ENCODE measurements at places on chromosomes 11 and 22.

GRCh38 chr11:129435499-129436245 lies 60.0 kb downstream of the BARX2 start:
- no peak for DNase-seq

GRCh38 chr22:46446799-46447198 lies 90.6 kb downstream of the CELSR1 start:
- peak; percentile 40 for DNase-seq

- DNase-seq, result no peak
Observed at GRCh38 chr11:67564230-67564629, 19.4 kb upstream of the GSTP1 start.

DNA sequence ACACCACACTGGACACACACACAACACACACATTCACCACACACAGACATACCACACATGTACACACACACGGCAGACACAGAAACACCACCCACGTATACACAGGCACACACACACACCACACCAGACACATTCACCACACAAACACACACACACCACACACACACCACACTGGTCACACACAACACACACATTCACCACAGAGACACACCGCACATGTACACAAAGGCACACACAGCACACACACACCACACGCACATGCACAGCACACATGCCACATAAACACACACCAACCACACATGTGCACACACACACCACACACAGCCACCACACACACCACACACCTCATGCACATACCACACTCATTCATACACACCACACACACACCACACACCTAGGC lies 84.2 kb upstream of the PRR5 start:
- DNase-seq, result no peak

DNA sequence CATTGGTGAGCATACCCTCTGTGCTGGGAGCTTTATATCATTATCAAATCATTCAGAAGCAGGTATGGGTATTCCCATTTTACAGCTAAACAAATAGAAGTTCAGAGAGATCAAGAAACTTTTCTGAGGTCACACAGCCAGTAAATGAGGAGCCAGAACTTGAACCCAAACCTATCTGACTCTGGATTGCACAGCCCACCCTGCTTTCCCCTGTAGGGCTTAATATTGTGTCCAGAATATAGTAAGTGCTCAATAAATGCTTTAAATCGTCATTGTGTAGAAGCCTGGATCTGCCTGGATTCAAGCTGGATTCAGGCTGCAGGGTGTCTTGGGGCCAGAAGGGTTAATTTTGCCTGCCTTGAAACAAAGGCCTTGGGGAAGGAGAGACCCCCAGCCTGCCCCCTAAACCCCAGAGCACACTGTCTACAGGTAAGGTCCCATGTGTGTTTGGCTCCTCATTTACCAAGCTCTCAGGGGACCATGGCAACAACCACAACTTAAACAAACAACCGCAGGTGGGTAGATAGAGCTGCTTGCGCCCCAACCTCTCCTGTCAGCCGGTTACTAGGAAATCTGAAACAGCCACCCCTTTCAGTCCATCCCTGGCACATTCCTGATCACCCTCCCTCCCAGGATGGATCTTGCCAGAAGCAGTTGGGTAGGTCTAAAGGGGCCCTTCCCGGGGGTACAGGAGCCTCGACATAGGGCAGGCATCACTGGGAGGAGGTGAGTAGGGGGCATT lies 3.0 kb upstream of the SEC14L3 start:
- peak; percentile 62 for DNase-seq

- no peak for DNase-seq
Observed at GRCh38 chr11:34219279-34219678, 113.8 kb downstream of the NAT10 start.

DNA sequence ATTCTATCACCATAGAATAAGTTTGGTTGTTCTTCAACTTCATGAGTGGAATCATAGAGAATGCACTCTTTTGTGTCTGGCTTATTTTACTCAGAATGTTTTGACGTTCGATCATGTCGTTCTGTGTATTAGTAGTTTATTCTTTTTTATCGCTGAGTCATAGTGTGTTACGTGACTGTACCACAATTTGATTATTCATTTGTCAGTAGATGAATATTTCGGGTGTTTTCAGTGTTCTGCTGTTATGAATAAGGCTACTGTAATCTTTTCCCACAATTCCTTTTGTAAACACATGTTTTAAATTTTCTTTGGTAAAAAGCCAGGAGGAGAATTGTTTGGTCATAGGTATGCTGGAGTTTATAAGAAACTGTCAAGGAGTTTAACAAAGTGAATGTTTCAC lies 279.9 kb upstream of the B3GAT1 start:
- DNase-seq, result no peak

DNA sequence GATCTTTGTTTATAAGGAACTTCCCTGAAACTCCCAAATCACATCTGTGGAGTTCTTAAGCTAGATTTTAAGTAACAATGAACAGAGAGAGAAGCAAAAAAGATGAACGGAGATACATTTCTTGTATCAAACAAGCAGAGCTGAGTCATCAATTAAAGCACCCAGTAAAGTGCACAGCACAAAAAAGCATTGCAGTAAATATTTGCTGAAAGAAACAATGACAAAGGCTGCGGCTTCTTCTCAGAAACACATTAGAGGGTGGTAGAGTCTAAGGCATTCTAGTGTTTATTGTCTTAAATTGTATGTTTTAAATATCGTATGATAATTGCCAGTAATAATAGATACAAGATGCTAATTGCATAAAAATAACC lies 941.6 kb upstream of the CHORDC1 start:
- DNase-seq, result no peak

- no peak for DNase-seq
Observed at GRCh38 chr11:106172386-106172991, 95.0 kb downstream of the AASDHPPT start.

- DNase-seq, result no peak
Observed at GRCh38 chr11:27291302-27291889, 71.6 kb downstream of the CCDC34 start.

- peak; percentile 85 for DNase-seq
Observed at GRCh38 chr22:29744902-29745301, 21.9 kb downstream of the ZMAT5 start.

- DNase-seq, result no peak
Observed at GRCh38 chr11:76107971-76108370, 98.3 kb downstream of the WNT11 start.

DNA sequence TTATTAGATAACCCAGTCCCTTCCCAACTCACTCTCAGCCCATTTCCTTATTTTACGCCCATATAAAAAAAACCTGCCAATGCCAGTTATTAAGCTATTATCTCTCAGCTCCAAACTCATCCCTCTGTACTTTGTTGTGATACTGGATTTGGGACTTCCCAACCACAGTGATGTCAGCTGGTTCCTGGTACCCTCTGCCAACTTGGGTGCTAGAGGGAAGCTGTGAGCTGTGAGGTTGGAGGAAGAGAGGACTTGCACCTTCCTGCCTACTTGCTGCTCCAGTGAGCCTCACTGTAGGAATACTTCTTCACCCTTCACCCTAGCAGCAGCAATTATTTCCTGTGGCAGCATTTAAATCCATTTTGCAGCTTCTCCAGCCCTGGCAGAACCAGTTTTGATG lies 19.2 kb upstream of the CSF2RB start:
- DNase-seq, result no peak

DNA sequence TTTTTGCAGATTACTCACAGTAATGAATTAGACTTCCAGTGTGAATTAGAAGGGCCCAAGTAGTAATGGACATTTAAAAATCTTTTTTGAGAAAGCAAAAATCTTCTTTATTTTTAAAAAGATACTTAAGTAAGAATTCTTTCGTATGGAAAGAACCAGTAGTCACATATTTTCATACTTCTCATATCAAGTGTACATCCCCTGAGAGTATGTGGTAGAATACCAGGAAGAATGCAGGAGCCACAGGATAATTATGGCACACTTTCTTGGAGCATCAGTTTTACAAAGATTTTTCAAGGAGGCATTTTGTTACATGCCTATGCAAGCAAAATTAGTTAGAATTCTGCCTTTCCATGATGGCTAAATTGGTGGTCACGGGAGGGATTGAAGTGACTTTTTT lies 28.1 kb downstream of the POLD3 start:
- DNase-seq, result no peak

DNA sequence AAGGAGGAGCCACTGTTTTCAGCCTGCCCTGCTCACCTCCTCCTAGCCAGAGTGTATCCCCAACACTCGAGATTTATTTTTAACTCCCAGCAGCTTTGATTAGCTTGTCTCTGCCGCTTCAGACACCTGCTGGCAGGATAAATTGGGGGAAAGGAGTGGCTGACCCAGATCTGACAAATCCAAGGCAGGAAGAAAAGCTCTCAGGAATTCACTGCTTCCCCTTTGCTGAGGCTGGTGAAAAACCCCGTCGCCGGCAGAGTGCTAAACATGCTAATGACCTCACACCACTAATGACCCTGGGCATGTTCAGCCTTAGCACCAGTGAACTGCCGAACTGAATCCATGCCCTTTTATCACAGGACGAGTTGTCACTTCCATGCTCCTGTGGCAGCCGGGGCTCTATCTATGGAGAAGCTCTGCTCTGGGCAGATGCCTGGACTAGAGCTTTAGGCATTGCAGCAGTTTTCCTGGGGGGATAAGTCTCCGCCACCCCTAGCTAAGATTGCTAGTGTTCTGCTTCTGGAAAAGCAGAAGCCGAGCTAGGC lies 52.2 kb downstream of the FEZ1 start:
- no peak for DNase-seq

GRCh38 chr22:20138868-20139267 lies 7.3 kb downstream of the ZDHHC8 start:
- no peak for DNase-seq

DNA sequence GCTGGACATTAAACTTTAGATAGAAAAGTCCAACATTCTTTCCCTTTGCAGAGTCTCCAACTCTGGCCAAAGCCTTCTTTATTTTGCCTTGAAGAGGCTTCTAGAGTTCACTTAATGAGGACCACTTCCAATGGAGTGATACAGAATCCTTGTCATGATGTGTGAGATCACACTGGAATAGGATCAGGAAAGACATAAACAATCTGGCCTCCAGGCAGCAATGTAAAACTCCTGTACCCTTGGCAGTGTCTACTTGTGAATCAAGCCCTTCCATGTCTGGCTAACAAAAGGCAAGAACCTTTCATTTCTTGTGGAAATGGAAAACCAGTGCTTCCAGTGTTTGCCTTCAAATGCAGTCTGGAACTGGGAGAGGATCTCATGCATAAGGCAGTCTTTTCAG lies 56.5 kb upstream of the FIBIN start:
- DNase-seq, result no peak

- no peak for DNase-seq
Observed at GRCh38 chr22:42397332-42398249, 34.6 kb downstream of the NFAM1 start.

DNA sequence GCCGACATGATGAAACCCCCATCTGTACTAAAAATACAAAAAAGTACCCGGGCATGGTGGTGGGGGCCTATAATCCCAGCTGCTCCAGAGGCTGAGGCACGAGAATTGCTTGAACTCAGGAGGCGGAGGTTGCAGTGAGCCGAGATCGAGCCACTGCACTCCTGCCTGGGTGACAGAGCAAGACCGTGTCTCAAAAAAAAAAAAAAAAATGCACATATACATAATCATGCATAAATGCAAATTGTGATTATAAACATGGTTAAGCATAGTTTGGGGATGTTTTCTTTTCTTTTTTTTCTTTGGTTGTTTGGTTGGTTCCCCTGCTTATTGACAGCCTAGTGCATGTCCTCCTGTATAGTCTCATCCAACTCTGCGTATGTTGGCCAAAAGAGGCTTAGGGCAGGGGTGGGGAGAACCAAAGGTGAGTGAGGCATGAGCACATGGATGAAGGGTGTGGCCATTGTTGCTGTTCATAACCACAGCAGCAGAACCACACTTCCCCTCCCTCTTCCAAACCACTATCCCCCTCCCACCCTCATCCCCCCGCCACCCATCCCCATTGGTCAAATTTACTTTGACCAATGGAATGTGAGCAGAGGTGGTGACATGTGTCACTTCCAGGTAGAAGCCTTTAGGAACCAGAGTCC lies 6.9 kb upstream of the VPS37C start:
- DNase-seq, result no peak

GRCh38 chr22:43666457-43666856 lies 145.6 kb downstream of the EFCAB6 start:
- DNase-seq, result no peak

- no peak for DNase-seq
Observed at GRCh38 chr11:62391642-62392425, 27.0 kb upstream of the SCGB1A1 start.

DNA sequence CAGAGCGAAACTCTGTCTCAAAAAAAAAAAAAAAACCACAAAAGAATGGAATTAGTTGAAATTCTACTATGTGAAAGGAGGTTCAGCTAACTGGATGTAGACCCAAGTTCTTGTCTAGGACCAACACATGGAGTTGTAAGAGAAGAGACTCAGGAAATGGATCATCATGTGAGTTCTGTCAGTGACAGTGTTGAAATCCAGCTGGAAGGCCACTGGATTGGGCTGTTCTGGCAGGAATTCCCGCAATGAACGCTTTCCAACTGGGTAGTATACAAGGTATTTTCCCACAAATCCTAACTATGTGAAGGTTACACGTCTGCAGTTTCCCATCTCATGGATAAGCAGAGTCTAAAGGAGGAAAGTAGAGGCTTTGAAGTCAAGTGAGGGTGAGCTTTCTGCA lies 151.2 kb downstream of the MAML2 start:
- DNase-seq, result no peak

DNA sequence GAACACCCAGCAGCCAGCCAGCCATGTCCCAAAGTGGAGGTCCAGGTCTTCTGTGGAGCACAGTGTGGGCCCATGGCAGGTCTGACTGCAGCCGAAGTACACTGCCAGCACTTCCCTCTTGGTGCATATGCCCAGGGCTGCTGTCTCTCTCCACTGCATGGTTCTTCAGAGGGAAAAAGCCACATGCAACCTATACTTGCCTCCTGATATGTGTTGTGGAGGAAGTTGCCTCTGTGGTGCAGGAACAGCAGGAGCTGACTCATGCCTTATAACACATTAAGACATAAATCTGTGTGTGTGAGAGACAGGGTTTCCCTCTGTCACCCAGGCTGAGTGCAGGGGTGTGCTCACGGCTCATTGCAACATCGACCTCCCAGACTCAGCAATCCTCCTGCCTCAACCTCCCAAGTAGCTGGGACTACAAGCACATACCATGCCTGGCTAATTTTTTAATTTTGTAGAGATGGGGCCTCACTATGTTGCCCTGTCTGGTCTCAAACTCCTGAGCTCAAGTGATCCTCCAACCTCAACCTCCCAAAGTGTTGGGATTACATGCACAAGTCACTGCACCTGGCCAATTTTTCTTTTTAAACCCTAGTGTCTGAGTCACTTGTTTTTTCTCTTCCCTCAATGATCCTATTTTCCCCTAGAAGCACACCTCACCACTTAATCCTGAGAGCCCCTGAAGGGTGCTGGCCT lies 98.8 kb downstream of the MPPED2 start:
- DNase-seq, result no peak

GRCh38 chr11:58513747-58514367 lies 6.0 kb upstream of the OR5B21 start:
- peak; percentile 15 for DNase-seq

- no peak for DNase-seq
Observed at GRCh38 chr11:3111919-3112690, 53.0 kb downstream of the OSBPL5 start.

- DNase-seq, result no peak
Observed at GRCh38 chr11:64444838-64445441, 86.0 kb downstream of the RPS6KA4 start.

GRCh38 chr11:116611998-116612620 lies 160.7 kb downstream of the BUD13 start:
- no peak for DNase-seq

All from NCI-H1092 treated with DMSO at 0.1 percent for 48 hours (cell line).